ENCODE measurements at places on chromosomes 4 and X.

DNA sequence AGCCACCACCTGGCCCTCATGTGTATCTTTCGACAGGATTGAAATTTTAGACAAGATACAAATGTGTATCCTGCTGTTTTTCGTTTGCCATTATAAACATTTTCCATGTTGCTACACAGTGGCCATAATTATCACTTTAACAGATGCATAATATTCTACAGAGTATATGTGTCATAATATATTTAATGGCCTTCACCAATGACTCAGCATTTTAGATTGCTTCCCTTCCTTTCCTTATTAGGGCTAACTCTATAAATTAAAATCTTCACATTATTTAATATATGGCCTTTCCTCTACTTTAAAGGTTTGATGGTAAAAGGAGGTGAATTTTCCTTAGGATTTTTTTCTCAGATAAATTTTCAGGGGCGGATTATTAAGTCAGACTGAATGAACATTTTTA is 97.4 kb downstream of the HS6ST2 start:
- DNase-seq: no peak
- no peak overlapping the region for H3K4me3 ChIP-seq
- H3K4me1 ChIP-seq: no peaks in the 10 kb centered on the region
- no peaks in the 10 kb centered on the region for H3K36me3 ChIP-seq
- no peak overlapping the region for H3K27ac ChIP-seq
- no peaks in the 10 kb centered on the region for H3K27me3 ChIP-seq

DNA sequence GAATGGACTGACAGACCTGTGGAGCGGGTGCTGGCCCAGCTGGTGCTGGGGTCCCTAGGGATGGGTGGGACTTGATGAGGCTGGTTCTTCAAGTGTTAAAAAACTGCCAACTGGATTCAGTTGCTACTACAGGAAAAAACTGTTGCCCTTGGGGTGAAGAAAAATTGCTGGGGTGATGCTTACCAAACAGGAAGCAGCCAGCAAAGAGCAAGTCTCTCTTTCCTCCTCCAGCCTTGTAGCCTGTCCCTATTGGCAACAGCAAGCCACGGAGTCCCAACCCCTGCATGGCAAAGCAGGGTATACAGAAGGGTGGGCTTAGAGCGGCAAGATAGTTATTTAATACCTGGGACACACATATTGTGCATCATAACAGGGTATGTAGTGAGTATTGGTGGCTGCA is 60.1 kb upstream of the ATP8A1 start:
- no peaks in the 10 kb centered on the region for H3K27me3 ChIP-seq
- H3K4me1 ChIP-seq: no peaks in the 10 kb centered on the region
- no peak overlapping the region for H3K27ac ChIP-seq
- H3K36me3 ChIP-seq: no peaks in the 10 kb centered on the region

DNA sequence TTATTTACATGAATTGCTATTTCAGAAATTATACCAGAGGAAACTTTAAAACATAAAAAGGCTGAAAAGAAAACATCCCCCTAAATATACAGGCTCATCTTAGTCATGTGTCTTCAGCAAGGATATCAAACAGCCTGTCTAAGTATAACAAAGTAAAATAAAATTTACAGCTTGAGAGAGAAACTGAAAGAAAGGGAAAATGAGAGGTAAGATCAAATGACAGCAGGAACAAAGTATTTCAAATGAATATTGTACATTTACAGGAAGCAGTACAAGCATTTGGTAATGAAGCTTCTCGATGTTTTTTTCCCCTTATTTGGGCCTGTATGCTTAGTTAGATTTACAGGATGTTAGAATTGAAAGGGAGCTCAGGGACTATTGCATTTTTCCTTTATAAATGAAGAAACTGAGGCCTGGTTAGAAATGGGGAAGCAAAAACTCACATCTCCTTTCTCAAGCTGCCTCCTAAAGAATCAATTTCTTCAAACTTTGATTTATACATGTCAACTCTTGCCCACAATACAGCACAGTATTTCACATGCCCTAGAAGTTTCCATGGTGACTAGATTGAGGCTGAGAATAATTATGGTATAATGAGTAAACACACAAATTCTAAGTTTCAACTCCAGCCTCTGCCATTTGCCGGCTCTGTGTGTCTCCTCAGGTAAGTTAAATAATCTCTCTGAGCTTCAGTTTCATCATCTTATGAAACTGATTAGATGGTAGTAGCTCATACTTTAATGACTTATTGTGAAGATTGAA is 29.3 kb downstream of the DAPP1 start:
- H3K4me1 ChIP-seq: no peaks in the 10 kb centered on the region
- no peak overlapping the region for H3K27ac ChIP-seq
- no peaks in the 10 kb centered on the region for H3K36me3 ChIP-seq
- no peak overlapping the region for H3K4me3 ChIP-seq
- no peak for DNase-seq
- H3K27me3 ChIP-seq: no peaks in the 10 kb centered on the region

- H3K27ac ChIP-seq: peak overlapping the region; percentile 96
- no peaks in the 10 kb centered on the region for H3K36me3 ChIP-seq
- H3K4me1 ChIP-seq: peaks cover 17% of the 10 kb centered on the region
- no peaks in the 10 kb centered on the region for H3K27me3 ChIP-seq
- DNase-seq: peak; percentile 79
Measured at GRCh38 chrX:40107291-40108161, 9.8 kb upstream of the BCOR start.

Measured in Peyer's patch (tissue), 4 donors.